ENCODE measurements at places on chromosomes 5 and 9.

- DNase-seq = no peak
Measured at GRCh38 chr9:111902391-111903139, 6.0 kb downstream of the UGCG start.

DNA sequence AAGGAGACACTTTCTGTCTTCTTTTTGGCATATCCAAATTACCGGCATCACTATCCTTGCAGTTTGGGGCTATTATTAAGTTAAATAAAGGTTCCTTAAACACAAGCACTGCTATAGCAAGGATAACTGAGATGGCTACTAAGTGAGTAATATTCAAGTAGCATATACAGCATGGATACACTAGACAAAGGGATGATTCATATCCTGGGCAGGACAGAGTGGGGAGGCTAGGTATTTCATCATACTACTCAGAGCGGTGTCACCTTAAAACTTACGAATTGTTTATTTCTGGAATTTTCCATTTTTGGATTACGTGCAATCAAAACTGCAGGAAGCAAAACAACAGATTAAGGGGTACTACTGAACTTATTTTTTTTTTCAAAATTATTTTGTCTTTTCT lies 54.1 kb downstream of the FER start:
- DNase-seq = no peak

- DNase-seq = peak; percentile 66
Measured at GRCh38 chr5:134524272-134524825, 1.1 kb upstream of the JADE2 start.

DNA sequence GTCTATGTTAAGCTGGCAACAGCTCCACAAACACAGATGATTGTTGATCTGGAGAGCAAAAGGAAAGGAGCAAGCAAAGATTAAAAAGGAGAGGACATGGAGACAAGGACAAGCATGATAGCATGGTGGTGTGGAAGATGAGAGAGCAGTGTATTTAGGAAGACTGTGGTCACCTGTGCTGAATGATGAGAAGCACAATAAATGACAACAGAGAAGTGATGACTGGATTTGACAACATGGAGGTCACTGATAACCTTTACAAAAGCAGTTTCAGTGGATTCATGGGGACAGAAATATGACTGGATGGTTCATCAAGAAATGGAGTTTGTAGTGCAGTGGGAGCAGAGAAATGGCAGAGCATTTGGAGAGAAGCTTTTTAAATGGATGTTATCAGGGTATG lies 20.2 kb downstream of the TTC33 start:
- no peak for DNase-seq

GRCh38 chr5:51225789-51226742 lies 157.2 kb upstream of the ISL1 start:
- DNase-seq = peak; percentile 97

DNA sequence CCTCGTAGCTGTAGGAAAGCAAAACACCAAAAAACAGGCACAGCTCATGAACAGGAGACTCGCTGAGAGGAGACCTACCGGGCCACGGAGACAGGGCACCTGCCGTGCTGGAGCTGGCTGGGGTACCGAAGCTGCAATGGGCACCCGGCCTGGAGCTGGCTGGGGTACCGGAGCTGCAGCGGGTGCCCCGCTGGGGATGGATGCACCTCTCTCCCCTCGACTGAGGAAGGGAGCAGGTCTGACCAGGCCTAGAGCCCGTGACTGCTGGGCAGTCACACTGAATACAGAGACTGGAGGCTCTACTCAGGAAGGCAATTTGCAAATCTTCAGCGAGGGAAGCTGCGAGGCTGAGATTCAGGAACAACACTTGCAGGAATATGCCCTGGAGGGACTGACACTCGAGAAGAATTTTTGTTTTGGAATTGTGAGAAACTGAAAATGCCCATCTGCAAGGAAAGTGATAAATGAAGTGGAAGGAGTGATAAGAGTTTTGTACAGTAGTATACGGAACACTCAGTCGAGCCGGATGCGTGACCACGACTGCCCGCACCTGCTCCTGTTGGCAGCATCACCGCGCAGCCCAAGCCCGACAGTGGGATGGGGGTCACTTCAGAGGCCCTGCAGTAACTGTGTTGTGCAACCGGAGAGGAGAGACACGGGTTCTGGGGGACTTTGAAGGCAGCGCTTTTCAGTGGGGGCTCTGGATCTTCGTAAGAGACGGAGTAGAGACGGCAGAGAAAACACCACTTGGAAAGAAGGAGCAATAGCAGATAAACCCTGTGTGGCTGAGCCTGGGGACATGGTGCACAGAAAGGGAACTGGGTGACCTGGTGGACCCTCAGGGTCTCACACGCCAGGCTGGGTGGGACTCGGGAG lies 27.9 kb upstream of the LPCAT1 start:
- DNase-seq = no peak

DNA sequence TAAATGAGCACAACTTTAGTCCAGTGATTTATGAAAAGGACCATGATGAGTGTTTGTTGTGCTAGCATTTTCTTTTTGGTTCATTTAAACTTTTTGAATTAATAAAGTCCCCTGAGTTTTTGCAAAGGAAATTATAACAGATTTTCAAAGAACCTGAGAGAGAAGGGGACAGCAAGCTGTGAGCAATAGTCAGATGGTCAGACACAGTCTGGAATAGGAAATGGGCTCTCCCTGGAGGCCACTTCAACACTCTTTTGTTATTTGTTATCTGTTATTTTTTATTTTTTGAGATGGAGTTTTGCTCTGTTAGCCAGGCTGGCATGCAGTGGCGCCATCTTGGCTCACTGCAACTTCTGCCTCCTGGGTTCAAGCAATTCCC lies 171.1 kb downstream of the ARHGEF28 start:
- no peak for DNase-seq

- no peak for DNase-seq
Measured at GRCh38 chr9:125218621-125219020, 18.3 kb downstream of the RABEPK start.

- DNase-seq = peak; percentile 43
Measured at GRCh38 chr5:14816999-14817761, 54.4 kb downstream of the ANKH start.

DNA sequence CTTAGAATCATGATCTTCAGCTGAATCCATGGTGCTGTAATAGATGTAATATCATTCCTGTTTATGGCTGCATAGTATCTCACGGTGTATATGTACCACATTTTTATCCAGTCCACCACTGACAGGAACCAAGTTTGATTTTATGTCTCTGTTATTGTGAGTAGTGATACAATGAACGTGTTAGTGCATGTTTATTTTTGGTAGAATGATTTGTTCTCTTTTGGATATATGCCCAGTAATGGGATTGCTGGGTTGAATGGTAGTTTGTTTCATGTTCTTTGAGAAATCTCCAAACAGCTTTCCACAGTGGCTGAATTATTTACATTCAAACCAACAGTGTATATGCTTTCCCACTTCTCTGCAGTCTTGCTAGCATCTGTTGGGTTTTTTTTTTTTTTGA lies 175.1 kb upstream of the CDH10 start:
- no peak for DNase-seq

DNA sequence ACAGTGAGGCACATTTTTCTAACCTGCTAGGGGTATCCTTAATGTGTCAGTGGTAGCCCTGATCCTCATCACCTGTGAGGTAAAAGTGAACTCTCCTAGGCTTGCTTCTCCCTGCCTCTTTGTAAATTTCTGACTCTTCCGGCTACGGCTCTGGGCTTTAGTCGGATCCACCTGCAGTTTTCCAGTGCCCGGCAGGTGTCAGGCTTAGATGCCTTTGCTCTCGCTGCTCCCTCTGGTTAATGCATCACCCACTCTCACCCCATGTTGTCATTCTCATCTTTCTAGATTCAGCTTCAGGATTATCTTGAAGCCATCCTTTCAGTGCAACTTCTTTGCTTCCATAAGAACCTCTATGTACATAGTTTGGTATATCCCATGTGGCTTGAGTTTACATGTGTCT lies 3.6 kb downstream of the CEP78 start:
- no peak for DNase-seq

DNA sequence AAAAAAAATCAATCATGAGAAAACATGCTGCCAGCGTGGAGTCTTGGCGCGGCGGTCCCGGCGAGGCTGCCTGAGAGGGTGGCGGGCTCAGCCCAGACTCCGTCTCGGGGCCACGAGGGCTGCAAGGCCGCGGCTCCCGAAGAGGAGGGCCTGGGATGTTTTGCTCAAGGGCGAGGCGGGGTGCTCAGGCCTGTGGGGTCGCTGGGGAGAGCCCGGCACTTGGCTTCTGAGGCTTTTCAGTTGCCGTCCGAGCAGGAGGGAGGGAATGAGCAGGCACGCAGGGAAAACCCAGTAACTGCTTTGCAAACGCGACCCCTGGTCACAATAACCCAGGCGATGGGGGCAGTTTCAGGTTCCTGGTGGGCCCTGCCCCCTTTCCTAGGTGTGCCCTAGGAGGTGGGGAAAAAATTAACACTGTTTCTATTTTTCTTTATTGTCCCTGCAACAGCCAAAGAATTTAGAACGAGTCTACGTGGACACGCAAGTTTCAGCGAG lies 3.2 kb upstream of the IRX2 start:
- no peak for DNase-seq

DNA sequence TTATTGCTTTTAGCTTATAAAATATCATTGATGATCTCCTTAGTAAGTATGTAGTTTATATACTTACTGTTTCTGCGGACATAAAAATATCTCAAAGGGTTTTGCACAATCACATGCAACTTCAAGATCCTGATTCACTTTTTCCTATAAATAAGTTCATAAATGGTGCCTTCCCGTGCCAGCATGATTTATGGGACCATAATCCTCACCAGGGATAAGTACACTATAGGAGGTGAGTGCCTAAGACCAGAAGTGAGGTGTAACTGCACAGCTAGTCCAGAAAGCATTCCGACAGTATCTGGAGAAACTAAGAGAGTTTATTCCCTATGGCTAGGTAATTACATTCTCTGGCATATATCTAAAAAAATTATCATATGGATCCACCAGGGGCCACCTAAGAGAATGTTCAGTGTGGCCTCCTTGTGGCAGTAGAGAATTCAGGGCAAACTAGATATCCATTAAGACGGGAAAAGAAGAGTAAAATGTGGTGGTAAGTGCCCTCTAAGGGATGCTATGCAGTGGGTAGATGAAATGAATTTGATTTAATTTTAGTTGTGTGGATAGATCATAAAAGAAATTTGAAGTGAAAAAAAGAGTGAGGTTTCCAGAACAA lies 402.5 kb upstream of the SLC24A2 start:
- DNase-seq = no peak

DNA sequence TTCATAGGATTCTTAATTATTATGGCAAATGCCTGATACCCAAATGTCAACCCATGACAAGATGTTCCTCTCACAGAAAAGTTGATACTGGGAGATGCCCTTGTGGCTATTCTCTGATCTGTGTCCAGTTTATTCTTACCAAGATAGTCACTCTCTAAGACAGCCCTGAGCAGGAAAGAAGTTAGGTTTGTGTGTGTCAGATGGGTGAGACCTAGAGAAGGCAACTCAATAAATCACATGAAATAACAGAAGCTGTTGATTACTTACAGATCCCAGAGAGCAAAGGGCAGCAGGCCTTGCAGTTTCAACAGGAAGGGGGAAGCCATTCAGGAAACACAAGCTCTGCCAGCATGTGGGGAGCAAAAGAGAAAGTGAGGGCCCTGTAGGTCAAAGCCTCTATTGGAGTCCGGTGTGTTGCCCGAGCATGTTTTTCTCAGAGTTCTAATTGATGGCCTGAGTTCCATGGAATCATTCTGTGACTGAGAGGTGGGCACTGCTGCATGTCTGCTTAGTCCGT lies 1193.7 kb upstream of the CDH18 start:
- no peak for DNase-seq

DNA sequence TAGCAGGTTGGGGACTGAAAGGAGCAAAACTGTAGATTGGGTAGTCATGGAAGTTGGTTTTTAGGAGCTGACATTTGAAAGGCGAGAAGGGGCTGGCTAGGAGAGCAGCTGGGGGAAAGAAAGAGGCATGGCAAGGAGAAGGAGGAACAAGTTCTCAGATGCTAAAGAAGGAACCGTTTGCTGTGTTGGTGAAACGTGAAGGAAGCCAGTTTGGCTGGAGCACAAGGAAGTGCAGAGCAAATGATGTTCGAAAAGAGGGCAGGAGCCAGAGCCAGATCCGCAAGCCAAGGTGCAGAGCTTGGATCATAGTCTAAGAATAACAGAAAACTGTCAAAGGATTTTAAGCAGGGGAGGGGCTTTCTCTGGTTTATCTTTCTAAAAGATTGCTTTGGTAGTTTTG lies 276.6 kb downstream of the ASTN2 start:
- DNase-seq = no peak

DNA sequence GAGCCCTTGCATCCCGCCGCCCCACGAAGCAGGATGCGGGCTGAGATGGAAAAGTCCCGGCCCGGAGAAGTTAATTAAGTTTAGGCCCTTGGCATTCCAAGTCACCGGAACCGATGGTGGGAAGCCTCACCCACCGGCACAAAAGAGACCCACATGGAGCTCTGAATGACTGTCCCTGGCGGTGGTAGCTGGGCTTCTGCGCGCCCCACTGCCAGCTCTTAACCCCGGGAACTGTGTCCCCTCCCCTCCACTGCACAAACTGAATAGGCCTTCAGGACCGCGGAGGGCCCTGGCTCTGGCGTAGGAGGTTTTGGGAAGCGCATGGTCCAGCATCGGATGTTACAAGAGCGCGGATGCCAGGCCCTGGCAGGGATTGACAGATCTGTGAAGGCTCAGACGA lies 291.1 kb upstream of the TUT7 start:
- no peak for DNase-seq

- no peak for DNase-seq
Measured at GRCh38 chr9:135563039-135563476, 1.5 kb downstream of the PAEP start.

DNA sequence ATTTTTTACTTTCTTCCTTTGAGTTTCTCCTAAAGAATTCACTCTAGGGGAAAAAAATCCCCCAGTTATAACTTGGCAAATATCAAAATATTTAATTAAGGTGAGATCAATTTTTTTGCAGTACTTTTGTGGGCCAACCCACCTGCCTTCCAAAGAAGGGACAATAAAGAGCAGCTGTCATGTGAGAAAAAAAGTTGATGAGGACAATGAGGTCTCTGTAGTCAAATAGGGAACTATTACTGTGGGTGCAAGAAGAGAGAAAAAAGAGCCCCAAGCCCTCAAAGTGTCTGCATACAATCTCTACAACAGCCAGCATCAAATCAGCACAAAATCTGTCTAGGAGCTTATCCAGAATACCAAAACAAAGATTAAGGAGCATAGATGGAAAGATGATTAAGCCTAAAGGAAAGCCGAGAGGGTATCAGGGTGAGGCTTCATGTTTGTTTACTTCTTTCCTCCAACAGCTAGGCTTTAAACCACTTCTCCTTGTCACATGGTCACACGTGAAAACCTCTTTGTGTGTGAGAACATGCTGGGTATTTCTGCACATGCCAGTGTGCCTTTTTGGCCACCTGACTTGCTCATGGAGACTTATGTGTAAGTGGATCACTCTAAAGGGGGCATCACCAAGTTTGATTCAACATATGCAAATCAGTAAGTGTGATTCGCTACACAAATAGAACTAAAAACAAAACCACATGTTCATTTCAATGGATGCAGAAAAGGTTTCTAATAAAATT lies 19.2 kb upstream of the FYB1 start:
- no peak for DNase-seq

Data from NCI-H2171 treated with DMSO at 0.1 percent for 48 hours (cell line).